RPMI7951 (cell line): ENCODE measurements at places on chromosomes 7 and 10. TPM values are rescaled to one million over a fixed set of nuclear protein-coding genes. Genes with fewer than 3 reads are reported as not detected.

Gene ANKRD22
- not detected in 2 replicates for total RNA-seq

DNA sequence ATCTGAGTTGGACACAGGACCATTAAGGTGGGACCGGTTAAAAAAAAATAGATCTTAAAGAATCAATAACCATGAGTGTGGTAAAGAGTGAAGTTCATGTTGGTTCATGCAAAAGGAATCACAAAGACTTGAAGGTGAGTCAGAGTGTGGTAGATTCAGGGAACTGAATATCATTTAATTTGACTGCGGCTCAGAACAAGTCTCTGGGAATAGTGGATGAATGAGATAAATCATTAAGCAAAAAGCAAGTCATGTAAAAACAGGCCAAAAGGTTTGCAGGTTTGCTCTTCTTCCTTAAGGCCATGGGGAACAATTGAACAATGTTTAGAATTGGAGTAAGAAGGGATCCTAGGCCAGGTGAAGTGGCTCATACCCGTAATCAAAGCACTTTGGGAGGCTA lies 385.8 kb downstream of the ETV1 start:
- DNase-seq, result no peak

DNA sequence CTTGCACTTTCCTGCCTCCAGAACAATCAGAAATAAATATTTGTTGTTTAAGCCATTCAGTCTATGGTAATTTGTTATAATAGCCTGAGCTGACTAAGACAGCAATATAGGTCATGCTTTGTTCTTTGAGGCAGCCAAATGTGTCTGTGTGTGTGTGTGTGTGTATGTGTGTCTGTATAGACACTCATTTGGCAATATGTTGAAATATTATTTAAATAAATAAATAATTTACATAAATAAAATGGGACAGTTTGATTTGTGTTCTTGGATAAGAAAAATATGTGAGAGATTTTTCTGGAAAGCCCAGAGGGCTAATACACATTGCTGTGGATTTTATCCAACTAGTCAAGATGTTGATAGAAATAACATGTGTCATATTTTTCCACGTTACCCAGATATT lies 140.2 kb downstream of the PTN start:
- DNase-seq, result no peak

Gene MYO1G
- under 0.01 TPM in 1 of 2 replicates, not detected in the other for total RNA-seq

Gene IFIT3
- 23.4 and 24.0 TPM in 2 replicates for total RNA-seq
